Mammary epithelial cell (primary cell): ENCODE measurements at places on chromosomes 5 and 9.
A peak's percentile ranks its signal among the peaks of the same experiment; 100 is the strongest.

DNA sequence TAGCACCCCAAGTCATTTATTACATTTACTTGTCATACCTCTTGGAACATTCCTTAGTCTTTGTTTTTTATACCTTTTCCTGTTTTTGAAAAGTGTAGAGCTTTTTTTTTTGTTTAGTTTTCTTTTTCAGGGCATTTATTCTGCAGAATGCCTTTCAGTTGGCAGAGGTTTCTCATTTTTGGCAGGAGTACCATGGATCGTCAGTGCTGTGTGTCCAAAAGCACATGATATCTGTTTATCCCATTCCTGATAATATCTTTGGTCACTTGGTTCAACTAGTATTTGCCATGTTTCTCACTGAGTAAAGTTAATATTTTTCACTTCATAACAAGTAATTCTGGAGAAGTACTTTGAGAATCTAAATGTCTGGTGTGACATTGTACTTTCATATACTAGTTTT is 10.7 kb downstream of the OGN start:
- DNase-seq: no peak

DNA sequence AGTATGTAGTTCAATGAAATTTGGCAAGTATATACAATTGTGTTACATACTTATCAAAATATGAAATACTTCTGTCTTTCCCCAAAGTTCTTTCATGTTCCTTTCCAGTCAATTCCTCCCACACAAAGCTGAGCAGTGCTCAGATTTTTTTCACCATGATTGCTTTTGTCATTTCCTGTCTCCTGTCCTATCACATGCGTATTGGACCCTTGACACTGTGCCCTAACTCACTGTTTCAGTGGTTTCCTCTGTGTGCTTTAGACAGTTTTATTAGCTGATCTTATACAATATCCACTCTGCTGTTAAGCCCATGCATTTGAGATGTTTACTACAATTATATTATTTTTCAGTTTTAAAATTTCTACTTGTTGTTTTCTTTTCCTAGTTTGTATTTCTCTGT is 463.6 kb upstream of the MEF2C start:
- no peak for DNase-seq

DNA sequence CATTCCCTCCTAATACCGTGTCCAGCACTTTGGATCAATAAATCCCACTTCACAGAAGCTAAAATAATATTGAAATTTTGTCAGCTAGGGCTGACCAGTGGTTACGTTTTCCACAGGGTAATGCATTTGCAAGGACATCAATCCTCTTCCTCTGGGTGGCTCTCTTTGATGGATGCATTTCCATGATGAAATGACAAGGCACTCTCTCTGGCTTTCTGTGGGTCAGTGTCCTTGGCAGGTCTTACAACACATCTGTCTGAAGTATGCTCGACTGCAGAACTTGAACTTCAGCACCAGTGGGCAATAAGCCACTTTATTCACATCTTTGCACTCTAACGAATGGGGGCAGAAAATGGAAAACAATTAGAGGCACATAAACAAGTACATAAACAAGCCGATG is 330.1 kb downstream of the ADAMTS6 start:
- DNase-seq: no peak

DNA sequence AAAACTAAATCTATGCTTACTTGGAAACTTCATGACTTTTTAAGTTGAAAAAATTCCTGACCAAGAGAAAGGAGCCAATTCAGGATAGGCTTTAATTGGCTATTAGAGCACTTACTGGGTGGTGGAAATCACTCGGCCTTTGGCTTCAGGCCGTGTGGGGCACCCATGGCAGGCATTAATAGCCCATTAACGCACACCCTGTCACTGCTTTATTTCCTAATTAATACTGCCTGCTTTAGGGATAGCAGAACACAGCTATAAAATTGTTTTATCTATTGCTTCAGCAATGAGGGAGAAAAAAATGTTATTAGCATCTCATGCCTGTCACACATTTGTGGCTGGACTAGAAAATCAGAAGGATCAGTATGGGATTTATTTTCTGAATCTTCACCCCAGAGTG is 58.1 kb downstream of the PSAT1 start:
- DNase-seq: no peak

GRCh38 chr9:88418715-88419540 is 30.7 kb downstream of the SPIN1 start:
- peak; percentile 76 for DNase-seq
